NT2/D1 (cell line): ENCODE measurements at places on chromosomes 2 and 18.

- DNase-seq = no peak
Measured at GRCh38 chr2:217724471-217724870, 278.3 kb downstream of the TNS1 start.

GRCh38 chr2:62688771-62689170 is 16.7 kb upstream of the EHBP1 start:
- DNase-seq = no peak

DNA sequence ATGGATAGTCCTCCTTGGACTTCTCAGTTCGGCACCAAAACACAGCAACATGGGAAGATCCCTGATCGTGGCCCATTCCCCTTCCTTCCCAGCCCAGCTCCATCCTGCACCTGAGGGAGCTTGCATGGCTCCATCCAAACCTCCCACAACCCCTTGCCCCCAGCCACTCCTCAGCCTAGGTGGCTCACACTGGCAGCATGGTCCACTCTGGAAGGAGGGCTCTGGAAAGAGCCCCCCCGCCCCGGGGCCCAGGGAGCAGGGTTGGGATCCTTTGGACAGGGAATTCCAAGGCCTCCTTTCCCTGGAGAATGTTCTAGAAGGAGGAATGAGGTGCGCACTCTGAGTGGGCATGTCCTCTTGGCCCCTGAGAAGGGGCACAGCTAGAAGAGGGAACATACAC is 62.8 kb upstream of the ID2 start:
- DNase-seq = no peak

DNA sequence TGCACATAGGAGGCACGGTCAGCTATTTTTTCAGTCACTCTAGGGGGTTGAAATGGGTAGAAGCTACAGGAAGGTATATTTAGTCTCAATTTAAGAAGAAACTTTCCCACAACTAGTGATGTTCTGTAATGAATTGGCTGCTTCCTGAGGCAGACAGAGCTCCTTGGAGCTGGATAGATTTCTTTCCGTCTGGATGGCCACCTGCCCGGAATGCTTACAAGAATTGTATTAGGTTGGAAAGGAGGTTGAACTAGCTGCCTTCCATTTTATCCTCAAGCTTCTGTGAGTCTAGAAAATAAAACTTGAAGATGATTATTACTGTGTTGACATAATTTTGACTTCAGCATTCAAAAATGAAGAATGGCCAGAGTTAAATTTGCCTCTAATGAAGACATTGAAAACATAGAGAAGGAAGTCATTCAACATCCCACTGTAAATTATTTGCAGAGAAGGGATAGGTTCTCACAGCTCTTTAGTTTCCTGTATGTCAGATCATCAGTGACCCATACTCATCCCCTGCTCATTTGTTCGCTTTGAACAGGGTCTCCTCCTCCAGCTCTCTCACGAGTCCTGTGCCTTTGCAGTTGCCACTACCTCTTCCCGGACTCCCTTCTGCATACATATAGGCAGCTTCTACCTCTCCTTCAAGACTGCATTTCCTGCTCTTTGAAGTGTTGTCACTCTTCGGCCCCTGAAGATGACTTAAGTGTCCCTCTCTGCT is 88.8 kb downstream of the CRIM1 start:
- DNase-seq = no peak

DNA sequence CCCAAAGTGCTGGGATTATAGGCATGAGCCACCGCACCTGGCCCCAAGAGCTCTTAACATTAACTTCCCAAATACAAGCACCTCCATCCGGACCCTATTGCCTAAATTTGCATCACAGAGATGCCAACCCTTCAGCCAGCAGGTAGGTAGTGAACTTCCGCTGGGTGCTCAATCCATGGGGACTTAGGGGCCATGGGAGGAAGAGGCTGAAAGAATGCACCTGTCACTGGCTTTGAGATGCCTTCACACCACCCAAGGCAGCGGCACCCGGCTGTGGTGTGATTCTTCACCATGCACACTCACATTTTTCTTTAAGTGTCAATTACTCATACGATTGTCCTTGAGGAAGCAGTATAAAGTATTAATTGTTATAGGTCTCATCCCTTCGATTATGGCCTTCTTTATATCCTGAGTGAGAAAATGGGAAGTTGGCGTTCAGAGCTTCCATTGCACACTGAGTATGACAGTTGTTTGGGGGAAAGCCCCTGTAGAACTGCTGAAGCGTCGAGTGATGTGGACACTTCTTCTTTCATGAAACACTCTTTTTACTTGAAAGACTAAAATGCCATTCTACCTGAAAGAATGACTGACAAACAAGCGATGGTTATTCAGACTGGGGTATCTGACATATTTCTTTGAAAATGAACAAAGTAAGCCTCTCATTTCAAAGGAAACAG is 51.8 kb upstream of the BIN1 start:
- no peak for DNase-seq

- DNase-seq = no peak
Measured at GRCh38 chr2:119821266-119821665, 61.5 kb downstream of the PTPN4 start.

DNA sequence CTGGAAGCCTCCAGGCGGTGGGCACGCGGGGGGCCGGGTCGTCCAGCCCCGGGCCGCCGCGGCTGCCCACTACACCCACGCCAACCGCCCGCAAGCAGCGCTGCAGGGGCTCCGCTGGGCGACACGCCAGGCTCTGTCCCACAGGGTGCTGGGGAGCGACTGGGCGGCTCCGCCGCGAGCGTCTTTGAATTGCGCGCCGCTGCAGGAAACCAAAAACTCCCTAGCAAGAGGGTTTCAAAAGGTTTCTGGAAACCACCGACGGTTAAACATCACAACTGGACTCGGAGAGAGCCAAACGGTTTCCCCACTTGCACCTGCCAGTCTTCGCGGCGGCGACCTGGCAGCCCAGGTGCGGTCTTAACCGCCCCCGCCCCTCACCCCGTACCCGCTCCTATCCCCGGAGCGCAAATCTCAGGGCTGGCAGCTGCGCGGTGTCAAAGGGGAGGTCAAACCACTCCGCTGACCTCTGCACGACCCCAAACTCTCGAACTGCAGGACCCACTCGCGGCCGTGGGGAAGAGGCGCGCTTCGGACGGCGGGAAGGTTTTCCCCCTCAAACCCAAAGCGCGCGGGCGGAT is 1.0 kb downstream of the CXCR4 start:
- no peak for DNase-seq
